Fibroblast of skin of right quadriceps (primary cell): ENCODE measurements at places on chromosomes 16 and 17.

DNA sequence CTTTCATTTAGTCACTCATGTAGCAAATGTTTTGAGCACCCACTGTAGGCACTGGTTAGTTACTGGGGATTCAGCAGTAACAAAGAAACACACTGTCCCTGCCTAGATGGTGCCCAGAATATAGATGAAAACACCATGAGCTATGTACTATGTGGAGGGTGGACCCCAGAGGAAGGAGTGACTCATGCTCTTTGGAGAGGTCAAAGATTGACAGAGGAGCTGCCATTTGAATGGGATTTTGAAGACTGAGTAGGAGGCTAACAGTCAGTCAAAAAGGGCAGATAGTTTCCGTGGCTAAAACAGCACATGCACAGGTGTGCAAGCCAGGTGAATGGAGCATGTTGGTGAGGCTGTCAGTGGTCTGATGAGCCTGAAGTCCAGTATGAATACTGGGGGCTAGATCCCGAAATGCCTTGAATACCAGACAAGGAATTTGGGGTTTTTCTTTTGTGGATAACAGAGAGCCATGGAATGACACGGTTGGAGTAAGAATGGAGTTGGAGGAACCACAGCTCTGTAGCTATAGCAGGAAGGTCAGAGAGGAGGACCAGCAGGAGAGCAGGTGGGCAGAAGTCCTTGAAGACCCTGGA lies 6.1 kb downstream of the IL21R start:
- DNase-seq, result peak; percentile 13

DNA sequence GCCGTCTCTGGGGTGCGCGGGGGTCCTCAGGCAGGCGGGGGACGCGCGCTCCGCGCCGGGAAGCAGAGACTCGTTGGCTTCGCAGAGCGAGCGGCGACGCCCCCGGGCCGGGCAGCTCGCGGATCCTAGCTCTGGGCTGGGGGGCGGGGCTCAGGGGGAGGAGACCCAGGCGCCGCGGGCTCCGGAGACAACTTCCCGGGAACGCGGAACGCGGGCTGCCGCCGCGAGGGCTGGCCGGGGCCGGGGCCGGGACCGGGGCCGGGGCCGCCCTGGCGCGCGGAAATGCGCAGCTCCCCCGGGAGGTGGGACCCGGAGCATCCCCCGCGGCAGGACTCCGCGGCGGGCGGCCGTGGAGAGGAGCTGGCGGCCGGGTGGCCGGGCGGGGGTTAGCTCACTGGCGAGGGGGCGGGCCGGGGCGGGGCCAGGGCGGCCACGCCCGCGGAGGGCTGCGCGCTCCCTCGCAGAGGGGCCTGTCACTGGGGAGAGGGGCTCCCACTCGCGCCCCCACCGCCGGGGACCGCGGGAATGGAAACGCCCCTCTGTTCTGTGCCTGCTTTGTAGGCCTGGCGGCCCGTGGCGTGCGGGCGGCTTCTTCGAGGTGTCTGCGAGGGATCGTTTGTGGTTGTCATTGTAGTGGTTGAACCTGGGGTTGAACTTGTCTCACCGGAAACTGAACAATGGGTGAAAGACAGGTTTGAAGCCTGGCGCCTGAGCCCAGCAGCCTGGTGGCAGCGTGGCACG lies at the start of gene GAS7:
Gene GAS7, minus strand, starts transcription at position 98 of the 741 bp plus-strand sequence.
- peak; percentile 57 for DNase-seq

DNA sequence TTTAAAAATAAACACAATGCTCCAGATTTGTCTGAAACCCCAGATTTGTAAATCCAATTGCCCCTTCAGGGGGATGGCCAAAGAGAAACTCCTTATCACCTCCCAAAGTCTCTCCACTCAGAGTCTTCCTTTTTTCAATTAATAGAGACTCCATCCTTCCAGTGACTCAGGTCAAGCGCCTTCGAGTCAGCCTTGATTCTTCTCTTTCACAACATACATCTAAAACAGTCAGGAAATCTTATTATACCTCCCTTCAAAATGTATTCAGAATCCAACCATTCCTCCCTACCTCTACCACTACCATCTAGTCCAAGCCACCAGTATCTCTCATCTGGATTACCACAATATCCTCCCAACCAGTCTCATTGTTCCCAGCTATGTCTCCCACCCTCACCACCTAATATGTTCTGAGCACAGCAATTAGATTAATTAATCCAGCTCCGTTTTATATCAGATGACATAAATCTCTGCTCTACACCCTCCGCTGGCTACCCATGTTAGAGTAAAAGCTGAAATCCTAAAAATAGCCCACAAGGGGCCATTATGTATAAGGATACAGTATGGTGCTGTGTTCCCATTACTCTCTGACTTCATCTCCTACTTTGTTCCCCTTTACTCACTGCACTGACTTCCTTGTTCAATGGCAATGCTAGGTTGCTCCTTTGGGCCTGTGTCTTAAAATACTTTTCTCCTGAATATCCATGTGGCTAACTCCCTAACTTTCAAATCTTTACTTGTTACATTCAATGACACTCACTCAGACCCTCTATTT lies 11.8 kb downstream of the SIAH1 start:
- peak; percentile 25 for DNase-seq

GRCh38 chr17:64329588-64329987 lies 61.1 kb downstream of the PECAM1 start:
- no peak for DNase-seq
